ENCODE measurements at places on chromosomes 16 and 17.

- DNase-seq: no peak
These were observed 20.1 kb upstream of the MLYCD start for GRCh38 chr16:83878838-83879237.

DNA sequence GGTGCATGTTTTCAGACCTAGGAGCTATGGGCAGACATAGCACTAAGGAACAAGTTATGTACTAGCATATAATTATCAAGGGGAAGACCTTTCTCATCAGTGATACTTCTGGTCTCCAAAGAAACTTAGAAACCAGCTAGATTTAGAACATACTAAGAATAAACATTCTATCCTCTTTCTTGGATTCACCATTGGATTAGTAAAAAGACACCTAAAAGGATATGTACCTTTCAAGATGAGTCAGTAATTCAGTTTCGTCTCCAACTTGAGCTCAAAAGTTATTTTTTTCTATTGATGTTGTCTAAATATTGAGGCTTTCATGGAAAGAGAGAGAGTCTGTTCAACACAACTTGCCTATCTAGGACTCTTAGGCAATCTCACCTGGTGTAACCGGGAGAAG lies 13.2 kb downstream of the ZNF821 start:
- DNase-seq: no peak

GRCh38 chr16:31273676-31274075 lies 13.9 kb downstream of the ITGAM start:
- DNase-seq: no peak

- DNase-seq: no peak
These were observed 560.6 kb downstream of the CDH13 start for GRCh38 chr16:83187405-83187804.

- DNase-seq: peak; percentile 78
These were observed 5.6 kb downstream of the RARA start for GRCh38 chr17:40314584-40314956.

GRCh38 chr16:53121661-53122060 lies 66.9 kb downstream of the CHD9 start:
- DNase-seq: no peak

GRCh38 chr16:56916571-56917403 lies 15.2 kb upstream of the HERPUD1 start:
- no peak for DNase-seq

- DNase-seq: no peak
These were observed 11.0 kb upstream of the CENPT start for GRCh38 chr16:67858500-67858899.

- DNase-seq: peak; percentile 52
These were observed 28.9 kb downstream of the LITAF start for GRCh38 chr16:11557801-11558200.

DNA sequence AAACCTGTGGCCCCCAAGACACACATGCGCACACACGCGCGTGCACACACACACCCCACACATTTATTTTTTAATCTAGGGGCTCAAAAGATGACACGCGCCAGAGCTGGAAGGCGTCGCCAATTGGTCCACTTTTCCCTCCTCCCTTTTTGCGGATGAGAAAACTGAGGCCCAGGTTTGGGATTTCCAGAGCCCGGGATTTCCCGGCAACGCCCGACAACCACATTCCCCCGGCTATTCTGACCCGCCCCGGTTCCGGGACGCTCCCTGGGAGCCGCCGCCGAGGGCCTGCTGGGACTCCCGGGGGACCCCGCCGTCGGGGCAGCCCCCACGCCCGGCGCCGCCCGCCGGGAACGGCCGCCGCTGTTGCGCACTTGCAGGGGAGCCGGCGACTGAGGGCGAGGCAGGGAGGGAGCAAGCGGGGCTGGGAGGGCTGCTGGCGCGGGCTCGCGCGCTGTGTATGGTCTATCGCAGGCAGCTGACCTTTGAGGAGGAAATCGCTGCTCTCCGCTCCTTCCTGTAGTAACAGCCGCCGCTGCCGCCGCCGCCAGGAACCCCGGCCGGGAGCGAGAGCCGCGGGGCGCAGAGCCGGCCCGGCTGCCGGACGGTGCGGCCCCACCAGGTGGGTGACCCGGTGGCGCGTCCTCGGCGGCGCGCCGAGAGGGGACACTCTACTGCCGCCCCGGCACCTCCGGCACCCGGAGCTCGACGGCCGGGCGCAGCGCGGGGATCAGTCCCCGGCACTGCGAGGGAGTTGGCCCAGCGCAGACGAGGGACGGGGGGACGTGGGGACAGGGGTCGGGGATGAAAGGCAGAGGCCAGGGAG lies at the start of gene STAT5A:
Gene STAT5A (plus strand): TSS at position 522 of the 826 bp plus-strand sequence. CDS start 914 bp downstream, outside the sequence.
- peak; percentile 49 for DNase-seq

DNA sequence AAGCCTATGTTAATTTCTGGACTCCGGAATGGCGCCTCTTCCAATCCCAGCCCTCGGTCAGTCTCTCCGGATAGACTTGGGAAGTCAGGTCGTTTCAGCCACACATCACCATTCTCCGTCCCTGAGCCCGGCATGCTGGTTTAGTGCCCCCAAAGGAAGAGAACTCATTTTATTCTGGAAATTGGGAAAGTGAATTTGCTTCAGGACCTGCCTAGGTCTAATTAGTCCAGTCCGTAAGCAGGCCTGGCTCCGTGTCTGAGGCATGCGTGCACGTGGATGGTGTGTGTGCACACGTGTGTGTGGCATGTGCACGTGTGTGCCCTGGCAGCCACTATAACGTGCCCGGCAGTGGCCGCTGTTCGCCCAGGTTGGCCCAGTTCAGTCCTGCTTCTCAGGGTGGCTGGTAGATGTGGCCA lies 77.4 kb downstream of the RPA1 start:
- DNase-seq: no peak

GRCh38 chr16:67892899-67893742 lies at the start of gene PSKH1:
Gene PSKH1, plus strand, starts transcription at chr16:67893254. Its CDS starts 15,496 bp downstream, at chr16:67908750.
- DNase-seq: peak; percentile 96

DNA sequence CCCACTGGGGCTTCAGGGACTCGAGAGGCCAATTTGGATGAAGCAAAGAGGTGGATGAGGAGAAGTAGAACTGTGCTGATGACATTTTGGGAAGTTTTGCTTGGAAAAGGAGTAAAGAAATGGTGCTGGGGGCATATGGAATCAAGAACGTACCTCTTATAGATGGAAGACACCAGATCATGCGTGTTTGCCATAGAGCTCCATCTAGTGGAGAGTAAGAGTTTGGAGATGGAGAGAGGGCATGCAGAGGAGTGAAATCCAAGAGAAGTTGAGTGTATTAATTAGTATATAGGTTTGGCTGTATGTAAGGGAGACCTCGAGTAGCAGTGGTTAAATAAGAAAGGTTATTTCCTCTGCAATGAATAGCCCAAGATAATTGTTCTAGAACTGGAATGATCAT lies 56.0 kb downstream of the SHISA6 start:
- DNase-seq: no peak

DNA sequence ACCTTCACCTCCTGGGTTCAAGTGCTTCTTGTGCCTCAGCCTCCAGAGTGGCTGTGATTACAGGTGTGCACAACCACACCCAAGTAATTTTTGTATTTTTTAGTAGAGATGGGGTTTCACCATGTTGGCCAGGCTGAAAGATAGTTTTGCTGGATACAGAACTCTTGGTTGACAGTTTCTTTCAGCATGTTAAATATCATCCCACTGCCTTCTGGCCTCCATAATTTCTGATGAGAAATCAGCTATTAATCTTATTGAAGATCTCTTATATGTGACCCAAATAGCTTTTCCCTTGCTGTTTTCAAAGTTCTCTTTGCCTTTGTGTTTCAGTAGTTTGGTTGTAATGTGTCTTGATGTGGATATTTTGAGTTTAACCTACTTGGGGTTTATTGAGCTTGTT lies 50.3 kb upstream of the BRD7 start:
- no peak for DNase-seq

DNA sequence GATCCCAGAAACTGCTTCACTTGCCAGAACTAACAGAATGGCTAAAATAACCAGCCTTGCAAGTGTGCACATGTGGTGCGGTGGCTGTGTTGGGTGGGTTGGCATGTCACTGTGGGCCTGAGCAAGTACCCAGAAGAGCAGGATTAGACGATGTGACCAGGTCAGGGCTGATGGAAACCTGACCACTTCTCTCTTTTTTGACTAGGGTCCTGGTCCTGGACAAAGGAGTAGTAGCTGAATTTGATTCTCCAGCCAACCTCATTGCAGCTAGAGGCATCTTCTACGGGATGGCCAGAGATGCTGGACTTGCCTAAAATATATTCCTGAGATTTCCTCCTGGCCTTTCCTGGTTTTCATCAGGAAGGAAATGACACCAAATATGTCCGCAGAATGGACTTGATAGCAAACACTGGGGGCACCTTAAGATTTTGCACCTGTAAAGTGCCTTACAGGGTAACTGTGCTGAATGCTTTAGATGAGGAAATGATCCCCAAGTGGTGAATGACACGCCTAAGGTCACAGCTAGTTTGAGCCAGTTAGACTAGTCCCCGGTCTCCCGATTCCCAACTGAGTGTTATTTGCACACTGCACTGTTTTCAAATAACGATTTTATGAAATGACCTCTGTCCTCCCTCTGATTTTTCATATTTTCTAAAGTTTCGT lies 16.7 kb downstream of the ANKRD40 start:
- no peak for DNase-seq

- DNase-seq: no peak
These were observed 14.7 kb downstream of the CDH13 start for GRCh38 chr16:82641336-82641984.

- DNase-seq: no peak
These were observed 109.0 kb downstream of the CA10 start for GRCh38 chr17:52049496-52049895.

DNA sequence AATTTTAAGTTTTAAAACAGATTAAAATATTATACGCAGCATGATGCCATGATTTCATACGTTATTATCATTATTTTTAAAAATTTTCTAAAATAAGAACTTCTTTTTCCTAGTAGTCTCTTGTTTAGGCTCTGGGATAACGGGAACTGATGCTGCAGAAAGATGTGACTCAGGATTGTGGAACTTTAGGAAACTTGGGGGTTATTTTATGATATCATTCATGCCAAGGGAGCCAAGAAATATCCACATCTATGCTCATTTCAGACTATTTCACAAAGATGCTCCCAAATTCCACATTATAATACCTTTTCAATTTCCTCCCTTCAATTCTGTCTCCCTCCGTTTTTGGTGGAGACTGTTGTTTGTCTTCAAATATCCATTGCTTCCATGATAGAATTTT lies 236.4 kb downstream of the HS3ST3A1 start:
- no peak for DNase-seq

DNA sequence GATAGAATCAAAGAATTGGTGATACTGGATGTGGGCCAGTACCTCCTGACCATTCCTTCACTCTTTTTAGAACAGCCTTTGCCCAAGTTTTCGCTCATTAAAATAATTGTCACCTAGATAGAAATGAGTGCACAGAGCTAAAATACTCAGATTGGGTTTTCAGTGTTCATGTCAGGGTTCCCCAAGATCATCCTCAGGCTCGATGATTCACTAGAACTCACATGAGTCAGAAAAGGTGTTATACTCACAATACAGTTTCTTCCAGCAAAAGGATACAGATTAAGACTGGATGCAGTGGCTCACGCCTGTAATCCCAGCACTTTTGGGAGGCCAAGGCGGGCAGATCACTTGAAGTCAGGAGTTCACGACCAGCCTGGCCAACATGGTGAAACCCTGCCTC lies 19.9 kb downstream of the ERCC4 start:
- DNase-seq: no peak

DNA sequence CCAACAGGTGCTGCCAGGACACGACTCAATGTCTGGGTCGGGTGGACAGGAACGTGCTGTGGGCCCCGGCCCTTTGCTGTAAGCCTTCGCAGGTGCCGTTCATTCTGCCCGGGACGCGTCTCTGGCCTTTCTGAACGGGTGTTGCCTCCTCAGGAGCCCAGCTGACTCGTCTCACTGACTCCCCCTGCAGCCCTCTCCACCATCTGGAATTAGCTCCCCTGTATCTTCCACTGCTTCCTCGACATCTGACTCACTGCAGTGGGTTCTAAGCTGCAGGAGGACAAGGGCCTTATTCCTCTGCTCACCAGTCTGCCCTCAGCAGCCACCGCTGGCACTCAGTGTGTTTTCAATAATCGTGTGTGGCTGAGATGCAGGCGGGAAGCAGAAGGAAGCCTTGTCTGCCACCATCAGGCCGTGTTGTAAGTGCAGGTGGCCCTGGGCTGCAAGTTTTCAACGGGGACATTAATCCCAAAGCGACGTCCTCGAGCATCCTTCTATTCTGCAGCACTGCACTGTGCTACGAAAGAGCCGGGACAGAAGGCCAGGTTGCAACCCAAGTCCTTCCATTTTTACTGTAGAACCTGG lies 256.2 kb downstream of the FOXL1 start:
- no peak for DNase-seq

DNA sequence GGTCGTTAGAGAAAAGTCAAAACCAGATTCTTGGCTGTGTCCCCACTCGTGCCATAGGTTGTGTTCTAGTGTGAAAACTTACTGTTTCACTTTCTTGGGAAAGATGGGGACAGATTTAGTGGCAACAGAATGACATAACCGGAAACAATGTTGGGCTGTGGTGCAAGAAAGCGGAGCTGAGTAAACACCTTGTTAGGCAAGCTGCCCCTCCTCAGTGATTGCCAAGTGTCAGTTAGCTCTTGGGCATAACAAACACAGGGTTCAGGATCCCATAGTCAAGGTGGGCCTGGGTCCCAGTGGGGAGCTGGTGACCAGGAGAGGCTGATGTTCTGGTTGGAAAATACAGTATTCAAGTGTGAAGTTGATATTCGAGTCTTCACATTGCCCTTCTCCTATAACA lies 15.4 kb downstream of the UBN1 start:
- no peak for DNase-seq

GRCh38 chr17:30236766-30237165 lies 1.3 kb upstream of the SLC6A4 start:
- no peak for DNase-seq

DNA sequence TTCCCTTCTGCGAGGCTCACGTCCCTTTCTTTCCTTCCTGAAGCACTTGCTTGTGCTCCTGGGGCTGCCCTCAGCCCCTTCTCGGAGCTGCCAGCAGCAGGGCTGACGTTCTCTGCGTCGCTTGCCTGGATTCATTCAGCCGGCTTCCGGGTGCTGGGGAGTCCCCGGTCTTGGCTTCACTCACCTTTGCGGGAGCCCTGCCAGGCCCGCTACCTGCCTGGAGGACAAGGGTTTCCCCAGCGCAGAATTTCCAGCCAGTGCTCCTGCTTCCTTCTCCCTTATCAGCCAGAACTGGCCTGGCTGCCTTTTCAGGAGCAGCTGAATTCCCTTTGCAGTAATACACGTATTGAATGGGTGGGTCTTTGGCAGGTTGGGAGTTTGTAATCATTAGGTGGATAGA lies 22.1 kb upstream of the IL17C start:
- no peak for DNase-seq

Measured in occipital lobe (tissue), 3 donors.